Activated CD4-positive, alpha-beta T cell treated with anti-CD3 and anti-CD28 coated beads, Interleukin-2, amount 10 ng/mL, durations not matched to agents 24 days and 14 days (primary cell): ENCODE measurements at places on chromosomes 1 and 21.

GRCh38 chr1:155882235-155882634 is 22.9 kb downstream of the SYT11 start:
- no peak for DNase-seq
- peaks cover 11% of the 10 kb centered on the region for H3K36me3 ChIP-seq
- H3K27me3 ChIP-seq: no peaks in the 10 kb centered on the region
- H3K4me3 ChIP-seq: no peak overlapping the region

- no peak for DNase-seq
- H3K4me1 ChIP-seq: no peaks in the 10 kb centered on the region
- H3K27me3 ChIP-seq: no peaks in the 10 kb centered on the region
- no peak overlapping the region for H3K27ac ChIP-seq
- H3K4me3 ChIP-seq: no peak overlapping the region
- no peaks in the 10 kb centered on the region for H3K36me3 ChIP-seq
Observed at GRCh38 chr1:177464686-177465085, 293.9 kb downstream of the BRINP2 start.

DNA sequence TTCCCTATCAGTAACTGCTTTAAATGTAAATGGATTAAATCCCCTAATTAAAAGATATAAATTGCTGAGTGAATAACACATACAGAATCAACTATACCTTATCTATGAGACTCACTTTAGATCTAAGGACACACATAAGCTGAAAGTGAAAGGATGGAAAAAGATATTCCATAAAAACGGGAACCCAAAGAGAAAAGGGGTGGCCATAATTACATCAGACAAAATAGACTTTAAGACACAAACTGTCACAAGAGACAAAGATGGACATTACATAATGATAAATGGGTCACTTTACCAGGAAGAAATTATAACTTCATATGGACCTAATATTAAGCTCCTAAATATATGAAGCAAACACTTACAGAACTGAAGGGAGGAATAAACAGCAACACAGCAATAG is 59.2 kb downstream of the SLC25A24 start:
- no peak for DNase-seq
- H3K36me3 ChIP-seq: peaks cover 53% of the 10 kb centered on the region
- no peak overlapping the region for H3K4me3 ChIP-seq
- no peak overlapping the region for H3K27ac ChIP-seq

DNA sequence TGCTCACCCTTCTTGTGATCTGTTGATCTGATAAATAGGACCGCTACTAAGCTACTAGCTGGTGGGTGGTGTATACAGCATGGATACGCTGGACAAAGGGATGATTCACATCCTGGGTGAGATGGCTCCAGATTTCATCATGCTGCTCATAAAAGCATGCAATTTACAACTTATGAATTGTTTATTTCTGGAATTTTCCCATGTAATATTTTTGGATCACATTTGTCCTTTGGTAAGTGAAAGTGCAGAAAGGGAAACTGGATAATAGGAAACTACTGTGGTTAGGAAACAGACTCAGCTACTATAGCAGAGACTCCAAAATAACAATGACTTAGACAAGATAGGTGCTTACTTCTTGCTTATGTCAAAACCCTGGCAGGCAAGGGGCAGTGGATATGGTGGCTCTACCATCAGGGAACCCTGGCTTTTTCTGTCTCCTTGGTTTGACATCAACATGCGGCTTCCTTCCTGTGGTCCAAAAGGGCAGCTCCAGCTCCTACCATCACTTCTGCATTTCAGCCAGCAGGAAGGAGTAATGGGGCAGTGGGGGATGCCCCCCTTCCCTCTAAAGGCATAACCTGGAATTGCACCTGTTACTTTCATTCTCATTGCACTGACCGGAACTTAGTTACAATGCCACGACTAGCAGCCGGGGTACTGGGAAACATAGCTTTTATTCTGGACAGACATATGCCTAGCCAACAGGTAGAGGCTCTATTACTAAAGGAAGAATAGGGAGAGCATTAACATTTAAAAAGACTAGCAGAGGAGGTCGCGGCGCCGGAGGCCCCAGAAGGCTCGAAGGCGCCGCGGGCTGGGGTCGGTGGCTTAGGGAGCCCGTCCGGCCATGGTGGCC is 13.8 kb upstream of the AK2 start:
- H3K27ac ChIP-seq: no peak overlapping the region
- peaks cover 2% of the 10 kb centered on the region for H3K36me3 ChIP-seq
- peaks cover 1% of the 10 kb centered on the region for H3K27me3 ChIP-seq
- no peak overlapping the region for H3K4me3 ChIP-seq
- peaks cover 21% of the 10 kb centered on the region for H3K4me1 ChIP-seq

GRCh38 chr21:33802481-33802880 is 113.1 kb downstream of the ATP5PO start:
- no peaks in the 10 kb centered on the region for H3K27me3 ChIP-seq
- H3K36me3 ChIP-seq: no peaks in the 10 kb centered on the region
- no peaks in the 10 kb centered on the region for H3K4me1 ChIP-seq
- DNase-seq: no peak

GRCh38 chr1:1974834-1975233 is 28.8 kb downstream of the CFAP74 start:
- no peaks in the 10 kb centered on the region for H3K36me3 ChIP-seq
- H3K27ac ChIP-seq: no peak overlapping the region
- no peaks in the 10 kb centered on the region for H3K4me1 ChIP-seq

DNA sequence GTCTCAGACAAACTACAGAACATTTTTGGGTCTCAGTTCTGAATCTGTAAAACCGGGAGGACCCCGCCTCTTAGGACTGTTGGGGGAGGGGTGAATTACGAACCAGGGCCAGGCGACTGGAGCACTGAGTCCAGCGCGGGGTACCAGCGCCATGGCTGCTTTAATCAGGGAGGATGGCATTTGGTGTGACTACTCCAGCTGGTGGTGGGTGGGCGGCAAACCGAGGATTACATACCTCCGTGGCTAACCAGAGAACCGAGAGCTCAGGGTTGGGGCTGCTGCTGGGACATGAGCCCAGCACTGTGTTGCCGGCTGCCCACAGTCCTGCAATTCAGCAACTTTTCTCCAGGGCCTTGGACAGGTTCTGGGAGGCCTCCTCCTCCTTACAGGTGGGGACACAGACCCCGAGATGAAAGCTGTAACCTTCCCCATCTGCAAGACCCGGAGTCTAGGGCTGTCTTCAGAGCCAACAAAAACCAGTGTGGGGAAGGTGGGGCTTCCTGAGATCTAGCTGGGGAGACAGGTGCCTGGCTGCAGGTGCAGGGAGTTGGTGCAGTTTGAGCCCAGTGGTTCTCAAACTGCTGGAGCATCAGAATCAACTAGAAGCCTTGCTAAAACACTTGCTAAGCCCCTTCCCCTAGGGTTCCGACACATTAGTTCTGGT is 273.5 kb downstream of the FOXD2 start:
- no peak for DNase-seq
- peaks cover 65% of the 10 kb centered on the region for H3K27me3 ChIP-seq
- H3K4me1 ChIP-seq: peaks cover 2% of the 10 kb centered on the region
- H3K4me3 ChIP-seq: no peak overlapping the region
- no peak overlapping the region for H3K27ac ChIP-seq

GRCh38 chr21:42684109-42684916 is 30.9 kb downstream of the PDE9A start:
- H3K27ac ChIP-seq: peak overlapping the region; percentile 97
- H3K27me3 ChIP-seq: no peaks in the 10 kb centered on the region
- peak; percentile 90 for DNase-seq
- H3K4me3 ChIP-seq: peak overlapping the region; percentile 81

DNA sequence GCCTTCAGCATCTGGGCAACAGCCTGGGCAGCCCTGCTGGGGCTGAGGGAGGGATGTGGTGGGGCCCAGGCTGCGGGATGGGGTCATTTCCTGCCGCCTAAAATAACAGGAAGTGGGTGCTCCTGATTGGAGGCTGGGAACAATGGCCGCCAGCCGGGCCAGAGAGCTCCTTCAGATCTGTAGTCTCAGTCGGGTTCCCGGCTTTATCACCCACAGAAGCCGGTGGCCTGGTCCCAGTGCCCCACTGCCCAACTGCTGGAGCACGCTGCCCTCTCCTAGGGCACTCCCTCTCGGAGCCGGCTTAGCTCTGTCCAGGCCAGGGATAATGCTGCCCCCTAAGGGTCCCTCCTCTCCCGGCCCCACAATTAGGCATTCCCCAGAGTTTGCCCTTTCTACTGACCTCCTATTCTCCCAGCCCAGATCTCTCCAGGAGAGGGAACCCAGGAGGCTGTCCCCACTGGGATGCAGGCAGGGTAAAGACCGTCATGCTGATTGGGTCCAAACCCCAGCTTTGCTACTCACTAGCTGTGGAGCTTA is 5.1 kb downstream of the MAP7D1 start:
- H3K4me1 ChIP-seq: peaks cover 62% of the 10 kb centered on the region
- peaks cover 39% of the 10 kb centered on the region for H3K36me3 ChIP-seq
- DNase-seq: peak; percentile 91
- peak overlapping the region; percentile 88 for H3K4me3 ChIP-seq

DNA sequence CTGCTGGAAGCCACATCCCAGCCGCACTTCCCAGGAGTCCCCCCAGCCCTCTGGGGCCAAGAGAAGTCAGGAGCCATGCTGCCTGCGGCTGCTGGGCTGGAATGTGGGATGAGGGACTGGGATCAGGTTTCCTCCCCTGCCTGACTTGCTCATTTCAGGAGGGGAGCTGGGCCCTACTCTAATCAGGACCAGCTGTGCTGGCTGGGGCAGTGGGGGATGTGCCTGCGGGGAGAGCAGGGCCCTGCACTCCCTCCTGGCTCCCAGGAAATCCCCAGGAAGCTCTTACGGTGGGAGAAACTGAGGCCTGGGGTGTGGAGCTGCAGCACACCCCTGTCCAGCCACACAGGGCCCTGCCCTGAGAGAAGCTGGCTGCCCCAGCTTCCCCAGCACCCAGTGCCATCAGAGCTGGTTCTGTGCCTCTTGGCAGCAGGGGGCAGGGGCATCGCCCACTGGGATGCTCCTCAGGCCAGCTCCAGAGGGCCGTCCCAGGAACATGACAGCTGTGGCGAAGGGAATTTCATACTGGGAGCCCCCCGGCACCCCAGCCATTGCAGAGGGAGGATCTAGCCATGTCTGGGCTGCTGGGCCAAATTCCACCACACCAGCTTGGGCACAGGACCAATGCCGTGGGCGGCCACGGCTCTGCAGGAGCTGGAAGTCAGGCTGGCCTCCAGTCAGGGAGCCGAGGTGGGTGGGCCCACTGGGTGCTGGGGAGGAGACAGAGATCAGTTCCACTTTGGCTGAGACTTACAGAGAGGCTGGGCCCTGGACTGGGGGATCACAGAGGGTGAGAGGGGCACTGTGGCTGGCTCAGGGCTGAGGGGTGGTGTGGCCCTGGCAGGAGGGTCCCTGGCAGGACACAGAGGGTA is 21.3 kb upstream of the PRSS38 start:
- H3K36me3 ChIP-seq: no peaks in the 10 kb centered on the region
- no peak overlapping the region for H3K4me3 ChIP-seq
- peaks cover 6% of the 10 kb centered on the region for H3K27me3 ChIP-seq
- H3K4me1 ChIP-seq: peaks cover 2% of the 10 kb centered on the region
